NCI-H2029 treated with DMSO at 0.1 percent for 48 hours (cell line): ENCODE measurements at places on chromosomes 6 and 20.

GRCh38 chr6:20217324-20217855, 5.1 kb upstream of the MBOAT1 start:
- DNase-seq: no peak

DNA sequence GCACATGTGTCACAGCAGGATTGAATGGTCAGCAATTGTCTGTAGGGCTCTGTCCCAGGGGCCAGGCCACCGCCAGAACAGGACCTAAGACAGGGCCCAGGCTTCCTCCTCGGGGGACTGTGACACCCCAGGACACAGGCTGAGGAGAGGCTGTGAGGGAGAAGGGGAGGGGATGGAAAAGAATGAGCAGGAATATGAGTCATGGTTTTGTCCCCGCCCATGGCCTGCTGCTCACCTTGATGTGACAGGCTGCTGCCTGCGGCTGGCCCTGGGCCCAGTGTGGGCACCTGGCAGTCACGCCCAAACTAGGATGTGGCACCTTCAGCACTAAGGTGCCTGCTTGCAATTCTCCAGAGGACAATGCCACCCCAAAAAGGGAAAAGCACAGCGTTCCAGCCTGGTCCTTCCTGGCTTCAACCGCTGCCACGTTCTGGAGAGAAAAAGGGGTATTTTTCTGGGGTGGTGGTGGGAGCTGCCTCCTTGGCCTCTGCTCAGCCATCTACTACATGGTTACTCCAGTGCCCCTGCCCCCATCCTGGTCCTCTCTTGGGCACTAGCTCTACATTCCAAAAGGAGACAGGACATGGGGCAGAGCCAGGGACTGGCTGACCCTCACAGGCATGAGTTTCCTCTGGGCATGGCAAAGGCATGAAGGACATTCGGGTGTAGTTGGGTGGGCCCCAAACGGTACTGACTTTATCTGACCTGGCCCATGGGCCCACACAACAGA, 93.4 kb downstream of the SLC22A23 start:
- peak; percentile 88 for DNase-seq

GRCh38 chr6:57138026-57138425, 34.1 kb upstream of the BAG2 start:
- no peak for DNase-seq

- DNase-seq: no peak
Measured at GRCh38 chr6:126643352-126643751, 303.4 kb downstream of the CENPW start.

- no peak for DNase-seq
Measured at GRCh38 chr20:31485450-31486339, 10.6 kb downstream of the REM1 start.

DNA sequence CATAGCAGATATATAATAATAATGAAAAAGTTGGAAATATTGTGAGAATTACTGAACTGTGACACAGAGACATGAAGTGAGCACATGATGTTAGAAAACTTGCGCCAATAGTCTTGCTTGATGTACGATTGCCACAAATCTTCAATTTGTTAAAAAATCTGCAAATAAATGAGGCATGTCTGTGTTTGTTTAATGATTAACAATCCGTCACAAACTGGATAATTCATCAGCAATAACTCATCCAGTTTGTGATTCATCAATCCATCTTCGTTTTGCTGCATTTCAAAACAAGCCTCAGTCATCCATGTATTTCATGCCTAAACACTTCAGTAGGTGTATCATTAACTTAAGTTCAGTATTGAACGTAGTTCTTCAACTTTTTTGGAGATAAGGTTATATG, 25.5 kb upstream of the SMIM26 start:
- DNase-seq: no peak

GRCh38 chr6:25874822-25875562, 949 bp upstream of the SLC17A3 start:
- DNase-seq: no peak

DNA sequence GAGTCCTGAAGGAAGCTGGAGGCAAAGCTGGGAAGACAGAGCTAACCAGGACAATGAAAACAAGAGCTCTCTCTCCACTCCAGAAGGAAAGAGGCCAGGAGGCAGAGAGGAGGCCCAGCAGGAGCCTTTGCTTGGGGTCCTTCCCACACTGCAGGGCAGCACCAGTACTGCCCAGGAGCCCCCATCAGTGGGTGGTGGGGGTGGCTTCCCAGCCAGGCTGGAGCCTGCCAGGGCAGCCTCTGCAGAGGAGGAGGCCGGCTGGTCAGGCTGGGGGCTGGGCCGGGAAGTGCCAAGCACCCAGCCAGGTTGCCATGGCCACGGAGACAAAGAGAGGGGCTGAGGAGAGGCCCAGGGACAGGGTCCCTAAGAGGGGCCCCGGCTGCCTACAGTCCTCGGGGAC, 33.4 kb downstream of the PREX1 start:
- DNase-seq: no peak

GRCh38 chr6:17269840-17270239, 11.3 kb upstream of the RBM24 start:
- no peak for DNase-seq
